Activated CD8-positive, alpha-beta memory T cell treated with anti-CD3 and anti-CD28 coated beads for 1 hour (primary cell): ENCODE measurements at places on chromosomes 5 and 9.

DNA sequence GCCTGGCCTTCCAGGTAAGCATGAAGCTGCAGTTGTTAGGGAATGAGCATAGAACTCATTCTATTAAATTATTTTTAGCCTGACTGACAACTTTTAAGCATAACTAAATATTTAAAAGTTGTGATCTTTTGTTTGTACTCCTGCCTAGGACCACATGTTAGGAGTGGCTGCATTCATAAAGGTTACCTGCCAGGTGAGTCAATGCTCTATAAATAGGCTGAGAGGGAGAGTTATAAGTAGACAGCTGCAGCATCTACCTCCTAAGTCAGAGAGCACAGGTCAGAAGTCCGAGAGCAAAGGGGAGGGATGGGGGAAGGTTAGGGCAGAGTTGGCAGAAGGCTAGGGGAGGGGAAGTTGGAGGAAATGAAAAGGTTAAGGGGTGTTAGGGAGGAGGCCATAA lies 292.4 kb upstream of the TLE4 start:
- no peak for DNase-seq

DNA sequence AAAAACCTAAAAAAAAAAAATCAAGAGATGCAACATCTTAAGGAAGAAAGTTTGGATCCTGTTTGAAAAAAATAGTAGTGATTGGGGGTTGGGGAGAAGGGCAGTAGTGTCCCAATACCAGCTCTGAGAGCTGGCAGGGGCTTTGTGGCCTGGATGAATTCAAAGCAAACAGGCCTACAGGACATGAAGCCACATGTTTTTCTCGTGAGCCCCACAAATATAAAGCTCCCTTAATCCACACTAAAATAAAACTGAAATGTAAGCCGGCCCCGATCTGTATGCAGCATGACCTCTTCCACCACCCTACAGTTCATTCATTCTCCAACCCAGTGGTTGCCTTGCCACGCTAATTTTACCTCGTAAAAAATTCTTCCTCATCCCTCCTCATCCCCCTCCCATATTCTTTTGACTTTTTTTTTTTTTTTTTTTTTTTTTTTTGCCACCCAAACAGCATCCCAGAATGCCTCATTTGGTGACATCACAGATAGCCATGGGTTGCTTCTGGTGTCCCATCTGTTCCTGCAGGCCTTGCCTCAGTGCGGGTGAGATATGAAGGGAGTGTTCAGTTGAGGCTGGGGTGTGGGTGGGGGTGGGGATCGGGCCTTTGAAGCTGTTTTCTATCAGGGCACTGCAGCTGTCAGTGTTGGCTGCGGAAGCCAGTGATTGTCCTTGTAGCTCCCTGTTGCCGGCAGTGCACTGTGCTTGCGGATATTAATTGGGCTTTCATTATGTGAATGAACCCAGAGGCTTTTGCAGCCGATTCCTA lies 81.6 kb upstream of the NFIB start:
- DNase-seq: no peak

DNA sequence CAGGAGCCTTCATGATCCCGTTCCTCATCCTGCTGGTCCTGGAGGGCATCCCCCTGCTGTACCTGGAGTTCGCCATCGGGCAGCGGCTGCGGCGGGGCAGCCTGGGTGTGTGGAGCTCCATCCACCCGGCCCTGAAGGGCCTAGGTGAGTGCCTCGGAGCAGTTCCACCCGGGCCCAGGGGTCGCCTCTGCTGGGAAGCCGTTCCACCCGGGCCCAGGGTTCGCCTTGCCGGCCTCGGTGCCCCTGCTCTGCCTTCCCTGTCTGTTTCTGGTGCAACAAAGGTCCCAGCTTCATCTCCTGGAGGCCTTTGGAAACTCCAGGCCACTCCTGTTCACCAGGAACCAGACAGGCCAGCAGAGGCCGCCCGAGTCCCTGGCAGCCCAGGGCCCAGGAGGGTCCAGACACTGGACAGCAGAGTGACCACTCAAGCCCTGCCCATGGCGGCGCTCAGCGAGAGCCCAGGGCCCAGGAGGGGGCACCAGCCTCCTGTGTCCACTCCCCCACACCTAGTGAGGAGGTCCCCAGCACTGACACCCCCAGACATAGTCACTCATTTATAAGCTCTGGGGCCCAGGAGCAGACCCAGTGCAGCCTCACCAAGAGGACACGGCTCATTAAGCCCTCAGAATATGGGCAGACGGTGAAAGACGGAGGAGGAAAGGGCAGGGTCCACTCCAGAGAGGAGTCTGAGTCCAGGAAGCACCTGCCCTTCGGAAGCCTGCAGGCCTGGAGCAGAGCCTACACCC lies 7.5 kb downstream of the SLC6A19 start:
- DNase-seq: no peak

GRCh38 chr5:171845857-171846256 lies 60.2 kb downstream of the SMIM23 start:
- DNase-seq: no peak

DNA sequence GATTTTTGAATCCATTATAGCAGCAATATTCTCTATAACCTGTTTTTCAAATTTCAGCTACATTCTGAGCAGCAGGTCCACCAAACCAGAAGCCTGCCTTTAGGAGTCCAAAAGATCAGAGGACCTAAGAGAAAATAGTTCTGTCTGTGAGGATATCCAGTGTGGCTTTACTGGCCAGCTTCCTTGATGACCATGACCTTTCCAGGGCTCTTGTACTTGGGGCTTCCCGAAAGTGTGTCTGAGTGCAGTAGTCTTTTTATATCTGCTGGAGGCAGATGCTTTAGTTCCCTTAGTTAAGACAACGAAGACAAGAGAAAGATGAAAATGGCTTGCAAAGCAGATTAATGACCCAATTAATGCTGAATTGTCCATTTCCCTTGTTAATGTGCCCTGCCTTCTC lies 72.4 kb downstream of the SGCD start:
- DNase-seq: no peak

GRCh38 chr9:14380061-14380836 lies 66.3 kb upstream of the NFIB start:
- no peak for DNase-seq

GRCh38 chr5:139415221-139415861 lies 11.5 kb upstream of the SPATA24 start:
- no peak for DNase-seq

- DNase-seq: no peak
Measured at GRCh38 chr9:74083681-74084433, 413.3 kb upstream of the RORB start.

DNA sequence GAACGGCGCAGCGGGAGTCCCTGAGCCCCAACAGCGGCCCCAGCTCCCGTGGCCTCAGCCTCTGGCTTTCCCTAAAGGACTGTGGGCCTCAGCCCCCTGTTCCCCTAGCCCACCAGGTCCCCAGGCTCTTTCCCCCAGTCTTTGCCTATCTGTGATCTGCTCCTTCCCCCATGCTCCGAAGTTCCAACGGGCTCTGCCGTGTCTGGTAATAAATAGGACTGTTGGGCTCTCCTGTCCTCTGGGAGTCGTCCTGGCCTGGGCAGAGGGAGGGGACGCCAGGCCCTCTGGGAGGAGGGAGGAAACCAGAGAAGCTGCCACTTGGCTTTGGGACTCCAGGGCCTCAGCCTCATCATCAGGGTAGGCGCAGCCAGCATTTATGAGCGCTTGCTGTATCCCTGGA lies 28.1 kb downstream of the ADGRD2 start:
- no peak for DNase-seq

GRCh38 chr5:151662805-151663204 lies 23.9 kb downstream of the SPARC start:
- no peak for DNase-seq

DNA sequence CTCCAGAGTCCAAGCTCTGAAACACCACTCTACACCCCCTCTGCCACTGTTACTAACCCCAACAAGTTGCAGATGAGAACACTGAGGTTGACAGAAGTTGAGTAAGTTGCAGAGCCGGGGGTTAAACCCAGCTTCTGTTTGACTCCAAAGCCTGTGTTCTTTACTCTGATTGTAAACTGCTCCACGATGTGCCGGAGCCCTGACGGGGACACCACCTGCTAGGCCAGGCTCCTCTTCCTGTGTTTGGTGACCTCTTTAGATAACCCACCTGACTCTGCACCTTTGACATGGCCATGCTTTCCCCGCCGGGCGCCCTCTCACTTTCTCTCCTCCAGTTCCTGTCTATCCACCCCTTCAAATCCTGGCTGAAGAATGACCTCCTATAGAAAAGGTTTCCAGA lies 96.7 kb downstream of the PAX5 start:
- no peak for DNase-seq

DNA sequence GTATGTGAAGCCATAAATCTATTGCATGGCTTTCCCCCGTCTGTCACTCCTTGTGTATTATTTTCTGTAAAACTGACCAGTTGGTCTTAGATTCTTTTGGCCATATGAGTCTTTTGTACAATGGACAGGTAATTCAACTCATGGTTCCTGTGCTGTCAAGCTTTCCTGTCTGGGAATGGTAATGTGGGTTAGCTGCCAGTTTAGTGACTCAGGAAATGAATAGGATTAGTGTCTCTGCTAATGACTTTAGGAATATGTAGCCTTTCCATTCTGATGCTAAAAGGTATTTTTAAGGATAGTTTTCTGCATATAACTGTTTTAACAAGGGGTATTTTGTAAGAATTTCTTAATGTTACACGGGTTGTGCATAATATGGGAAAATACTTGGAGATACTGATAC lies 182.7 kb downstream of the PBX3 start:
- DNase-seq: no peak

DNA sequence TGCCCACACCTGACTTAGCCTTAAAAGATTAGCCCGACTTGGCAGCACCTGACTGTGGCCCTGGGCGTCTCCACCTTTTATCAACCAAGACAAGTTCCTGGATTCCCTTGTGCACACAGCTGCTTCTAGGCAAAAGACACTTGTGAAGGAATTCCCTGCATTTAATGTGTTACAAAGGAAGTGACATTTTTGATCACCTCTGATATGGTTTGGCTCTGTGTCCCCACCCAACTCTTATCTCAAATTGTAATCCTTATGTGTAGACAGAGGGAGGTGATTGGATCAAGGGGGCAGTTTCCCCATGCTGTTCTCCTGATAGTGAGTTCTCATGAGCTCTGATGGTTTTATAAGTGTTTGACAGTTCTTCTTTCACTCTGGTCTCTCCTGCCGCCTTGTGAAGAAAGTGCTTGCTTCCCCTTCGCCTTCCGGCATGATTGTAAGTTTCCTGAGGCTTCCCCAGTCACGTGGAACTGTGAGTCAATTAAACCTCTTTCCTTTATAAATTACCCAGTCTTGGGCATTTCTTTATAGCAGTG lies 2.6 kb upstream of the CPEB4 start:
- DNase-seq: no peak
